ENCODE measurements at places on chromosomes 7 and 10.

- H3K4me1 ChIP-seq: no peaks in the 10 kb centered on the region
- peaks cover 38% of the 10 kb centered on the region for H3K36me3 ChIP-seq
- no peak overlapping the region for H3K4me3 ChIP-seq
- DNase-seq: no peak
Measured at GRCh38 chr7:87188930-87189329, 30.6 kb downstream of the TMEM243 start.

GRCh38 chr7:125924037-125924436 lies 994.4 kb upstream of the POT1 start:
- no peak for DNase-seq
- peaks cover 1% of the 10 kb centered on the region for H3K27me3 ChIP-seq
- H3K4me3 ChIP-seq: no peak overlapping the region
- H3K4me1 ChIP-seq: peaks cover 8% of the 10 kb centered on the region
- no peaks in the 10 kb centered on the region for H3K36me3 ChIP-seq

DNA sequence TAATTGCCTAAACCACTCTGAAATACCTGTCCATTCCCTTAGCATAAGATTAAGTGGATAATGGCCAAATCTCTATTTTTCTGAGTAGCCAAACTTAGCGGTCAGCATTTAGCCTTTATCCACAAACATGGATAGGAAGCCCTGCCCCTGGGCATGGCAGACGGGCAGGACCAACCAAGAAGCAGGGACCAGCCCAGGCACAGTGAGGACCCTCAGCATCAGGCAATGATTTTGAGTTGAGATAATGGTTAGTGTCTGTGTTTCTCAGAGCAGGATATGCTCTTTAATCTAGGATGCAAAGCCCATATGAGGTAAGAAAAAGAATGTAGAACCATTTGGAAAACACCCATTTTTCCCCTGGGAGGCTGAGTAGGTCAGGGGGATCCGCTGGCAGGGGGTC lies 131.7 kb downstream of the DPP6 start:
- no peaks in the 10 kb centered on the region for H3K4me1 ChIP-seq
- H3K36me3 ChIP-seq: no peaks in the 10 kb centered on the region
- no peak overlapping the region for H3K4me3 ChIP-seq
- no peak overlapping the region for H3K27ac ChIP-seq

DNA sequence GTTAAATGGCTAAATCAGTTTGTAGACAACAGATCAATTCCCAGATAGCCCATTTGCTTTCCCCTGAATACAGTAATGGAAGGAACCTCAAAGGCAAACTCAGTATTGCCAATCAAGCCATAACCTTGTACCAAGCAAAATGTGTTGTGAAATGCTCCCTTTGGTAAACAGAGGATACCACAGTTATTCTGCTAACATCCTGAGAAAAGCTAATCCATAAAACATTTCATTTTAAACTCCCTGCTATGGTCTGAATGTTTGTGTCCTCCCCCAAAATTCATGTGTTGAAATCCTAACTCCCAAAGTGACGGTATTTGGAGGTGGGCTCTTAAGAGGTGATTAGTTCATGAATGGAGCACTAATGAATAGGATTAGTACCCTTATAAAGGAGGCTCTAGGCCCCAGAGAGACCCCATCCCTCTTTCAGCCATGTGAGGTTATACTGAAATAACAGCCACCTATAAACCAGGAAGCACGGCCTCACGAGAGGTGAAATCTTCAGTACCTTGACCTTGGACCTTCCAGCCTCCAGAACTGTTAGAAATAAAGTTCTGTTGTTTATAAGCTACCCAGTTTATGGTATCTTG lies 89.3 kb upstream of the RNF148 start:
- H3K4me1 ChIP-seq: no peaks in the 10 kb centered on the region
- H3K36me3 ChIP-seq: no peaks in the 10 kb centered on the region
- no peak for DNase-seq
- H3K4me3 ChIP-seq: no peak overlapping the region
- H3K27me3 ChIP-seq: peaks cover 2% of the 10 kb centered on the region
- H3K27ac ChIP-seq: no peak overlapping the region

- H3K27me3 ChIP-seq: no peaks in the 10 kb centered on the region
- H3K4me1 ChIP-seq: peaks cover 33% of the 10 kb centered on the region
- peaks cover 2% of the 10 kb centered on the region for H3K36me3 ChIP-seq
- no peak overlapping the region for H3K4me3 ChIP-seq
- no peak overlapping the region for H3K27ac ChIP-seq
Measured at GRCh38 chr10:50322077-50322476, 70.8 kb upstream of the ASAH2 start.

DNA sequence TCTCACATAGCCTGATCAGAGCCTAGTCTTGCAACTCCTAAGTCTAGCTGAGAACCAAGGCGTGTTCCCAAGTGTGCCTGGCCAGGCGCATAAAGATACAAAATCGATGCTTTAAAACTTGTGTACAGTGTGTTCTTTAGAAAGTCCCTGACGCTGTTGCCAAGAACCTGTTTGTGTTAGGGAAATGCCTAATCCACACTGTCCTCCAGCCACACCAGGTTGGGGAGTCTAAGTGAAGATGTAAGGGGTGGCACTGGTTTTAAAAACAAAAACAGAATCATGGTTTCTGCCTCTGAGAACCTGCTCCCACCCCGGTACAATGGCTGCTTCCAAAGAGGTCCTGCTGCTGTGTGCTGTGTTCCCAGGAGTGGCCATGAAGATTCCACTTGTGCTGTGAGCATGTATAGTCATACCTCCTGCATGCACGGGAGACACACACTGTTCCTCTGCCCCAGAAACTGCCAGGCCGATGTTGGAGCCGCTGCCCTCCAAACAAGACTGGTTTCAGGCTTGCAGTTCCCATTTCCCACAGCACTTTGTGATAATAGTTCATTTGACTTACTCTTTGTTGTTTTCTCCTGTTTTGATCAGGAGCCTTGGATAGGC lies 88.5 kb downstream of the CCNY start:
- peaks cover 64% of the 10 kb centered on the region for H3K4me1 ChIP-seq
- DNase-seq: no peak
- no peaks in the 10 kb centered on the region for H3K36me3 ChIP-seq
- H3K27me3 ChIP-seq: no peaks in the 10 kb centered on the region
- H3K4me3 ChIP-seq: no peak overlapping the region

Measured in chondrocyte (in vitro differentiated cells).